ENCODE measurements at places on chromosomes 7 and 10.
A peak's percentile ranks its signal among the peaks of the same experiment; 100 is the strongest.

DNA sequence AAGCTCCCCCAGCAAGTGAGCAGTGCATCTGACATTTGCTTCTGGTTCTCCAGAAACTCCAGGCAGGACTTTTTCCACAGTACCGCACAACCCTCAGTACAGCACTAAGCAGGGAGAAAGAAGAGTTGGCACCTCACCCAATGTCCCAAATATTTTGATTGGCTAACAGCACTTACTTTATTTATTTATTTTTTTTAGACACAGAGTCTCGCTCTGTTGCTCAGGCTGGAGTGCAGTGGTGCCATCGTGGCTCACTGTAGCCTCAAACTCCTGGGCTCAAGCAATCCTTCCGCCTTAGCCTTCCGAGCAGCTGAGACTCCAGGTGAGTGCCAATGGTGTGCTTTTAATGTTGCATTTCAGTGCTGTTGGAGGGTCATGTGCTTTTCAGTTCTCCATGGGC is 200.3 kb upstream of the ZMIZ1 start:
- DNase-seq, result no peak

DNA sequence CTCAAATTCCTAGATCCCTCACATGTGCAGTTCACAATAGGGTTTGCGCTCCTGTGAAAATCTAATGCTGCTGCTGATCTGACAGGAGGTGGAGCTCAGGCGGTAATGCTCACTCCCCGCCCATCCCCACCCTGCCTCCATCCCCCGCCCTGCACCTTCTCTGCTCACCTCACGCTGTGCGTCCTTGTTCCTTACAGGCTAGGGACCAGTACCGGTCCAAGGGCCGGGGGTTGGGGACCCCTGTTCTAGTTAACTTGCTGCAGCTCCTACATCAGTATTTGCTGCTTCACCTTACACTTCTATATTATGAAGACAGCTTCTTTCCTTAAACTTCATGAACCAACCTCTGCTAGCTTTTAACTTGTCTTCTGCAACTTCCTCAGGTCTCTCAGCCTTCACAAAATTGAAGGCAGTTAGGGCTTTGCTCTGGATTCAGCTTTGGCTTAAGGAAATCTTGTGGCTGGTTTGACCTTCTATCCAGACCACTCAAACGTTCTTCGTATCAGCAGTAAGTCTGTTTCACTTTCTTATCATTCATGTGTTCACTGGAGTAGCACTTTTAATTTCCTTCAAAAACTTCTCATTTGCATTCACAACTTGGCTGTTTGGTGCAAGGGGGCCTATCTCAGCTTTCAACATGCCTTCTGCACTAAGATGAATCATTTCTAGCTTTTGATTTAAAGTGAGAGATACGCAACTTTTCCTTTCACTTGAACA is 1.7 kb upstream of the TNKS2 start:
- DNase-seq, result peak; percentile 59

GRCh38 chr10:78707745-78708144 is 361.0 kb upstream of the ZMIZ1 start:
- DNase-seq, result no peak

DNA sequence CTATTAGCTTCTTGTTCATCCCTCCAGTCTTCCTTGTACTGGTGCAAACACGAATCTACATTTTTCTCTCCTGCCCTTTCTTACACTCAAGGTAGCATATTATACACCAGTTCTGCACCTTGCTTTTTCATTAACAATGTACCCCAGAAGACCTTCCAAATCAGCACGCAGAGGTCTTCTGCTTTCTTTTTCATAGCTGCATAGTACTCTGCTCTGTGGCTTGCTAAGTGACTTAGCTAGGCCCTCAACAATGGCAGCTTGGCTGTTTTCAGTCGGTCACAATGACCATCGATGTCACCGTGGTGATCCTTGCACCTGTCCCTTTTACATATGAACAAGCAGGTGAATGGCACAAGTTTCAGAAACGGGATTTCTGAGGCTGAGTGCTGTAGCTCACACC is 5.1 kb upstream of the MAFK start:
- DNase-seq, result no peak

DNA sequence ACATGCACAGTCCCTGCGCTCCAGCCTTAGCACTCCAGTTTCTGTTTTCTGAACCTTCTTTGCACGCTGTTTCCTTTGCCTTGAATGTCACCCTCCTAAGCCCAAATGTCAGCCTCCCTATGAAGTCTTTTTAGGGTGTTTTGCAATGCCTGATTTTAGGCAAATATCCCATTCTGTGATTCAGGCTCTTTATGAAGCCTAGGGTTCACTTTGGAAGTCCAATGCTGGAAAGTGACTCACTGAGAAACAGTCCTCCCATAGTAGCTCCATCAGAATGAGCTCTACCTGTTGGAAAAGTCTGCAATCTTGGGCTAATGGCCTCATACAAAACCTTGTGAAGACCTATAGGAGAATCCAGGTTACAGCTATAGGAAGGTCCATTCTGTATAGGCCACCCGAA is 5.3 kb downstream of the LAMB4 start:
- DNase-seq, result no peak

DNA sequence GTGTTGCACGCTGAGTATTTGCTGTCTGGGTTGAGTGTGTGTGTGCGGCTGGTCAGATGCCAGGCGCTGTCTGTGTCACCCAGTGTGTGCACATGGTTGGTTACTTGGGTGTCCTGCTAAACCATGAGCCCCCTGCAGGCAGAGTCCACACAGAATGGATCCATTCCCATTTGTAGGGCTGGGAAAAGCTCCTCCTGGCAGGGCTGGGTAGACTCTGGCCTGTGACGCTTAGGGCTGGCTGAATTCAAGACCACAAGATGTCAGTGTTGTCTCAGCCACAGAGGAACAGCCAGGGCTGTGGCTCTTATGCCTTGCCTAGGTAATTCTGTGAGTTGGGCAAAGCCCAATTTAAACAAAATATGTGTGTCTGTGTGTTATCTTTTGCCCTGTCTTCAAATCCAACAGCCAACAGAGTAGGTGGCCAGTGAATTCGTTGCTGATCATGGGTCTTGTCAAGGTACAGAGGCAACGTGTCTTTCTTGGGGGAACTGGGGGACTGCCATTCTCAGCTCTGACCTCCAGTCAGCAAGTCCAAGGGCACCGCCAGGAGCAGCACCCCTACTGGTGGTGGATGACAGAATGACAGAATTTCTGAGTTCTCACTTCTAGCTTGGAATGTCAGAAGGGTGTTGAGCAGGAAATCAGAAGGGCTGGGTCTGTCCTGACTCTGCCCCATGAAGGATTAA is 285.1 kb downstream of the CCSER2 start:
- no peak for DNase-seq

- no peak for DNase-seq
Observed at GRCh38 chr7:132458729-132459128, 117.5 kb downstream of the PLXNA4 start.

GRCh38 chr10:131041441-131041840 is 270.1 kb downstream of the TCERG1L start:
- no peak for DNase-seq

DNA sequence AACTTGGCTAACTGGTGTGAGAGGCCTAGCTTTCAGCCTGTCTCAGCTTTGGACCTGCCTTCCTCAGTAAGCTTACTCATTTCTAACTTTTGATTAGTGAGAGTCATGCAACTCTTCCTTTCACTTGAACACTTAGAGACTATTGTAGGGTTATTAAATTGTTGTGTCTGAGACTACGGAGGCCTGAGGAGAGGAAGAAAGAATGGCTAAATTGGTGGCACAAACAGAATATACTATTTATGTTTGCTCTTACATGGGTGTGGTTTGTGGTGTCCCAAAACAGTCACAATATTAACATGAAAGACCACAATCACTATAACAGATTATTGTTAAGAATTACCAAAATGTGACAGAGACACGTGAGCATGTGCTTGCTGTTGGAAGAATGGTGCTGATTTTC is 82.1 kb downstream of the TRIM24 start:
- no peak for DNase-seq

- DNase-seq, result no peak
Observed at GRCh38 chr10:80988755-80989154, 451.1 kb downstream of the SH2D4B start.

DNA sequence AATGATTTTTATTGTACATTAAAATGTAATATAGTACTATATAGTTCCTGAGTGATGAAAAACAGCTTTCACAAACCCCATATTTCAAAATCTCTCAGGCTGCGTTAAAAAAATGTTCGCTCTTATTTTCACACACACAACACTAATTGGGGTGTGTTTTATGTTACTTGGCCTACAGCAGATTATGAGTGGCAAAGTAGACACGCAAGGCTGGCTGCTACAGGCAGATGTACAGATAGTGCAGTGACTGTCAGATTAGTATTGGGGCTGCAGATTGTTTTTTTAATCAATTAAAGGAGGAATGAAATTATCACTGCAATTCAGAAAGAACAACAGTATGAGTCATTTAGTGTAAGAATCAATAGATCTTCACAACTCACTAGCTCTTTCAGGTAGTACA is 65.2 kb upstream of the ICA1 start:
- DNase-seq, result no peak

GRCh38 chr7:105218215-105218614 is 170.5 kb downstream of the SRPK2 start:
- DNase-seq, result no peak

- no peak for DNase-seq
Observed at GRCh38 chr7:100152937-100153666, 4.4 kb downstream of the LAMTOR4 start.

DNA sequence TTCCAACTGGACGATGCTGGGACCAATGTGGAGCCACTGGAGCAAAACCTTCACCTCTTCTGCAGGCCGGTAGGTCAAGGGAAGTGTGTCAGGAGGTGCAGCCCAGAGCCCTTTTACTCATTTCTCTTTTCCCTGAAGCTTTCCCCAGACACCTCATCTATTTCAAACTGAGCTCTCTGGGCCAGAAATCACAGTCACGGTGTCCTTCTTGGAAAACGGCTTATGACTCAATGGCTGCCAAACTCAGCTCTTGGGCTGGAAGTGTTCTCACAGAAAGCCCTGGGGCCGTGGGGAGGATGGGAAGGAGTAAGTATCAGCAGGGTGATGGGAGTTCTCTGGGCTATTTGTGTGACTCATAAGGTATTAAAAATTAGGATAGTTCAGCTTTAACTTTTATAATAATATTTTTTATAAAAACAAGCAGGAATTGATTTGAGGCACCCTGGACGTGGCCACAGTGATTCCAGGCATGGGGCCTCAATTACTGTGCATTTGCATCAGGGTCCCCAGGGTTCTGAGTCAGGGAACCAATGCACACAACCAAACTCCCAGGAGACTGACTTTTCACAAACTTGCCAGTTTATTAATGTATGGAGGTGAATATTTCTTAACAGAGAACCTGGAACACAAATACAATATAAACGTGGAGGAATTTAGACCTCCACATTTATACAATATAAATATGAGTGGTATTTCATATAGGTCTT is 187.4 kb upstream of the TMEM72 start:
- no peak for DNase-seq

DNA sequence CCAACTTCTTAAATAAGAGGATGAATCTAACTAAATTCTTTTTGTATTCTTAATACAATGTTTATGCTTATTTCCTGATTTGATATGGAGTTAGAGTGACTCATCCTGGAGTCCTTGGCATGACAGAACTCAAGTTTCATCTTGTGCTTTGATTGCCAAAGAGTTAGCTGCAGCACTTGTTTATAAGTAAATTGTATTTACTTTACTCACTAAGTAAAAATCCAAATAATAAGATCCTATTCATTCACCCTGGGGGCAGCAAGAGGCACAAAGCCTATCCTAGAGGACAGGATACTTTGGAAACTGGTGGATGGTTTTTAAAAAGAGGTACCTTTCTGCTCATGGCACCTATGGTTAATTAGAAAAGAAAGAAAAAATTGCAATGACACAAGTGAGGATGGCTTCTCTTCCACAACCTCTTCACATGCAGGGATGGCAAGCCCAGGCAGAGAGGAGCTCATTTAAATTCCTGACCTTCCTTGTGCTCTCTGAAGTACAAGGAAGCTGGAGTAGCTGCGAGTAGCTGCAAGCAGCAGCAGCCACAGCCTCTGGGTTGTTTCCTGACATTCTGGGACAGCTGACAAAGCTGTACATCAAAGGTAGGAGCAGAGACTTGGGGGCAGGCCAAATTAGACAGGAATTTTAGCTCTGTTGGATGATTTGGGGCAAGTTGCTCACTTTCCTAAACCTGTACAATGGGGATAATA is 28.5 kb upstream of the CROT start:
- no peak for DNase-seq

- no peak for DNase-seq
Observed at GRCh38 chr7:130937830-130938229, 203.8 kb upstream of the KLF14 start.

DNA sequence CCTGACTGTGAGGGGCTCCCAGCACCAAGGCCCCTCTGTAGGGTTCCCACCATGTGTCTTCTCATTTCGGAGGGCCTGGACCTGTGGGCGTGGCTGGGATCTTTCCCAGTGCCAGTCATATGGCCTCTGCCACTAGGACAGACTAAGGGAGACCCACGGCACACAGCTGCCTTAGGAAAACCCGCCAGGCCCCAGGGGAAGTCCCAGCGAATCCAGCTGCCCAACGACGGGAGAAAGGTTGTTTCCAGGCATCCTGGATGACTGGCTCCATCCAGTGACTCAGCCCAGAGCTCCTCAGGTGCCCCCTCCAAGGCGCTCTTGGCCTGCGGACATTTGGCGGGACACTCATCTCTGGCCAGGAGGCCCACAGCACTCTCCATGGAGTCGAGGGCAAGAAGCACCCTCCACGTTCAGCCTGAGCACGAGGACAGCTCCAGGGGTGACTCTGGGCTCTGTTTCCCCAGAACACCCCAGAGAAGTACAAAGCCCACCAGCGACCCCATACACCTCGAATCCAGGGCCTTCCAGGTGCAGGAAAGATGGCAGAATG is 39.9 kb downstream of the PWWP2B start:
- DNase-seq, result no peak

- no peak for DNase-seq
Observed at GRCh38 chr10:63915240-63915639, 394.0 kb downstream of the REEP3 start.

DNA sequence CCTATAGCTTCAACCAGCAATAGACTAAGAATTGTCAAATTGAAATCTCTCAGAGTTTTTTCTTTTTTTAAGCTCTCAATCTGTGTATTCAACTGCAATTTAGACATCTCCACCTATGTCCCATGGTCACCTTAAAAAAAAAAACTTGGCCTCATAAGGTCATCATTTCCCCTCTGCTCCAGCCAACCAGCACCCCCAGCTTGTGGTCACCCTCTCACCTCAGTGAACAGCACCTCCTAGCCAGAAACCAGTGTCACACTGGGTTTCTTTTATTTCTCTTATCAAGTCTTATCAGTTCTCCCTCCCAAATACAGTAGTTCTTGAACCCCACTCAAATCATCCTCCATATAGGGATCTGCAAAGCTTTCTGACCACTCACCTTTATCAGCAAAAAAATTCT is 4.0 kb downstream of the ITGB1 start:
- DNase-seq, result no peak

DNA sequence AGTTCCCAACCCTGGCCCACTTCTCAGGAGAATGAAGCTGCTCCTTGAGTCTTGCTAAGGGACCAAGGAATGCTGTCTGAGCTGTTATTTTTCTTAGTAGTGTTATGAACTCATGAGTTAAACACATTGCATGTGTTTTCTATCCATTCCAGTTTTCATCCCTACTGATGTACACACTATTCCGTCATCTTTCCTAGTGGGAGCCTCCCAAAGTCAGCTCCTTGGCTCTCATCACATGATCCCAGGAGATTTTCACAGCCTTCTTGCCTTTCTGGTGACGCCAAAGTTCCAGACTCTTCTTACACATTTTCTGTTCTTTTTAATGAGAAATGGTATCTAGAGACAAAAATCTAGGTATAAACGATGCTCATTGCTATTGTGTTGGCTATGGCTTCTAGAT is 8.4 kb upstream of the C10orf71 start:
- DNase-seq, result no peak

GRCh38 chr7:112538726-112539255 is 58.0 kb downstream of the LSMEM1 start:
- DNase-seq, result no peak

- DNase-seq, result no peak
Observed at GRCh38 chr7:47601119-47601880, 19.4 kb upstream of the TNS3 start.

All from CD4-positive, alpha-beta T cell (primary cell).